ENCODE measurements at places on chromosomes 7 and 10.
A peak's percentile ranks its signal among the peaks of the same experiment; 100 is the strongest.

DNA sequence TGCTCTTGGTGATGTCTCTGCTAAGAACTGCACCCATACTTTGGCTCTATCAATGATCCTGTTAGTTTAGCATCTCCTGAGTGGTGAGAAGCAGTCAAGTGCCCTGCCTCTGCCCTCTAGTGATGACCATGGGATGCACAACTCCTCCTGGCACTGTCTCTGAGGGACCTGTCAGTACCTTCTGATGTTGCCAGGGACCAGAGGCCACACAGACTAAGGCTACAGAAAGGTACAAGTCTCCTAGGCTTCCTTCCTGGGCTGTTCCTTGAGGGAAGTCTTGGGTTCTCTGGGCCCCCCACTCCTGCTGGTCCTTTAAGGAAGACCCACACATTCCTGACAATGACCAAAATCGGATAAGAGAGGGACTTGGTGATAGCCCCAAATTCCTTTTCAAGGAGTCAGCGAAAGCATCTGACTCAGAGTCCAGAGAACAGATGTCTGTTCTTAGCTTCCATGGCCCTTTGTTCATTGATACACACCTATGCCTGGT is 15.3 kb downstream of the NKX2-3 start:
- DNase-seq = no peak

- DNase-seq = no peak
Observed at GRCh38 chr10:90969947-90970673, 49.2 kb upstream of the ANKRD1 start.

- DNase-seq = no peak
Observed at GRCh38 chr10:118309911-118310310, 32.2 kb downstream of the FAM204A start.

DNA sequence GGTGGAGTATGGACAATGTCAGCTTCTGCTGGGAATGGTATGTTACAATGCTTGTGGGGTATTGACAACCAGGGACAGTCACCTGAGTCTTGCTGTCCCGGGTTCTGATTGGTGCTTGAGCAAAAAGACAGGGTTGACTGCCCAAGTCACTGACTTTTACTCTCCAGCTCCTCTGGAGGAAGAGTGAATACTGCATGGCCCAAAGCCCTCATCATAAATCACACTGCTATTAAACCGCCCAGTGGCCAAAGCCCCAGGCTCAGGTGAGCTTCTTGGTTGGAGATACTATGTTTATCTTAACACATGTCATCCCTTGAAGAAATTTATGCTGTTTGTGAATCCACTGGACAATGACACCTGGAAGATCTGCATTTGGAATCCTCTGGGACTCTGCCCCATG is 90.0 kb upstream of the IGFBP3 start:
- no peak for DNase-seq

GRCh38 chr10:44958196-44958897 is 1.3 kb upstream of the RASSF4 start:
- no peak for DNase-seq

DNA sequence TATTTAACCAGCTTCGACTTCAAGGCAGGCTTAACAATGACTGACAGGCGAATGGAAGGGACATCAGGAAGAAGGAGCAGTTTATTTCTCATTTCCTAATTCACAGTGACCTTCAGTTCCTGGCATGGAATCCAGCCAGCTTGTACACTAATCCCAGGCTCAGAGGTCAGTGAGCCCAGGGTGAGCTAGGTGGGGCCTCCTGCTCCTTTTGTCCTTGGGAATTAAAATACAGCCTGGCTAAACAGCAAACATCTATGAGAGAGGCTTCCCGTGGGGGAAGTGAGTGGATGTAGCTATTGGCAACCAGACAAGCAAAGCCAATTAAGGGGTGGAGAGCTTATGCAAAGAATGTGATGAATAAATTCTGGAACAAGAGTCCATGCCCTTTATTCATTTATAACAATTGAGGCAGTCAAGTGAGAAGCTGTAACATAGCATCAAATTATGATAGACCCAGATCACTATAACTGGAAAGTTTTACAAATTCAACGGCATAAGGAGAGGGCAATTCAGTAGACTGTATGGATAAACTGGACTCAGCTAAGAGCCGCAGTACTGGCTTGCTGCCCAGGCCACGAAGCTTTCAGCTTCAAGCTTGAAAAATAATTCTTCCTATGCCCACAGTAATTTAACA is 57.1 kb downstream of the STK17A start:
- no peak for DNase-seq

GRCh38 chr10:30587522-30588031 is 42.0 kb downstream of the LYZL2 start:
- DNase-seq = no peak

DNA sequence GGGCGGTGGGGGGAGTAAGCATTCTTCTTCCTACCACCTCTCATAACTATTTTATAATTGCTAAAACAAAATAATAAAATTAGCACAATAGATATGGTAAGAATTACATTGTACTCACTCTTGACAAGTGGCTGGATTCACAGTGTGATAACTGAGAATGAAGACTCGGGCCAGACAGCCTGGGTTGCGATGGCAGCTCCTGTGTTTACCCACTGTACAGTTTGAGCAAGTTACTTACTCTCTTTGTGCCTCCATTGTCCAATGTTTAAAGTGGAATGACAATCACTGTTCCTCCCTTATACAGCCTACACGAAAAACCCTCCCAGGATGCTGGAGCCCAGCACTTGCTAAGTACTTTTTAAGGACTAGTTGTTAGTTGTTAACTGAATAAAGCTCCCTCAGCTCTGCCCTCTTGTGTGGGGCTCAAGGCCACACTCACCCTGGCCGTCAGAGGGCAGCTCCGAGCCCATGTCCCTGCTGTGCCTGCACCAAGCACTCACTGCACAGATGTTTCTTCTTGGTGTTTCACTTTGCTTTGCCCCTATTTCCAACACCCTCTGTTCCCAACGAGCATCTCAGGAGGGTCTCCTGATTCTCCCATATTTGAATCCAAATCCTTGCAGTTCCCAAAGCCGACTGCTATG is 56.4 kb upstream of the NPS start:
- DNase-seq = no peak

GRCh38 chr7:156019776-156020565 is 207.7 kb upstream of the SHH start:
- no peak for DNase-seq

- DNase-seq = no peak
Observed at GRCh38 chr7:155509725-155510551, 36.4 kb downstream of the CNPY1 start.

DNA sequence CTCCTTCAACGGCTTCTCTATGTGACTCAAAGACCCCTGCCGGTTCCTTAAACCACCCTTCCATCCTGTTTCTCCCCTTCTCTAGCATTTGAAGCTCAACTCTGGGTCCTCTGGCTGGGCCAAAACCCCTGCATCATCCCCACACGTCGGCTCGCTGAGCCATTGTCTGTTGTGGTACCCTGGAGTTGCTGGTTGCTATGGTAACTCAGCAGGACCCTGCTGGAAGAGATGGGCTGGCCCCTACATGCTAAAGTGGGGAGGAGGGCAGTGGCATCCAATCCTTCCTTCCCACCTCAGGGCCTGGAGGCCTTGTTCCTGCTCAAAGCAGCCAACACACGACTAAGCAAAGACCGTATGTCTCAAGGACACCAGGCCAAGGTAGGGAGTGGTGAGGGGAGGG is 452.5 kb downstream of the PLXNA4 start:
- DNase-seq = no peak

DNA sequence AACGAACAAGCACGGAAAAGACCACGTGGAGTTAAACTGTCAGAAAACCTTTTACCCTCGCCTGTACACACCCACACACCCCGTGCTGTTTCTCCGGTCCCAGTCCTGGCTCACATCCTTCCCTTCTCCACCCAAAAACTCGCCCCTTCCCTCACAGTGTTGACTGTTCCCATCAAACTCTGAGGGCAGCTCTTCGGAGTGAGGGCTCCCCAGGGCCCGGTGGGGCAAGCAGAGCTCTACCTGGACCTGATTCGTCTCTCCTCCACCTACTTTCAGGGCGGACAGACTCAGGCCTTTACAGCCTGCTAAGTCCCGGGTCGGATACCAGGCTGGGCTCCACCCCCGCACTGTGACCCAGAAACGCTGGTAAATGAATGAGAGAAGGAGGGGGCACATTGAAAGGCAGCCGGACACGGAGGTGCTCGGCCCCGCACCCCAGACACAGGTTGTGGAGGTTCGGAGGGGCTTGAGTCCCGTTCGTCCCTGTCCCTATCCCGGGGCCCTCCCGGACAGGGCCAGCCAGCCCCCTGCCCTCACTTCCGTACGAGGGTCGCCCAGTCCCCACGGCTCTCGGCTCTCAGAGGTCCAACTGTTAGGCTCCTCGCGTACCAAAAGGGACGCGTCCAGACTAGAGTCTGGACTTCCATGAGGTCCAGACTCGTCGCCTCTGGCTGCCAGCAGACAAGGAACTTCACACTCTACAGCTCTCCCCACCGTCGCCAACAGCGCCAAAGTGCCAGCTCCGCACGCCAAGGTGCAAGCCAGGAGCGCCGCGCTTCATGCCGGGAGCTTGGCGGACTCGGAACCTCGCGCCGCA is 31.7 kb upstream of the ASL start:
- DNase-seq = peak; percentile 47
